Stimulated activated CD8-positive, alpha-beta memory T cell treated with anti-CD3 and anti-CD28 coated beads, Interleukin-15, amount 100 ng/mL, for 48 hours (primary cell): ENCODE measurements at places on chromosomes 2 and 18.
A peak's percentile ranks its signal among the peaks of the same experiment; 100 is the strongest.

DNA sequence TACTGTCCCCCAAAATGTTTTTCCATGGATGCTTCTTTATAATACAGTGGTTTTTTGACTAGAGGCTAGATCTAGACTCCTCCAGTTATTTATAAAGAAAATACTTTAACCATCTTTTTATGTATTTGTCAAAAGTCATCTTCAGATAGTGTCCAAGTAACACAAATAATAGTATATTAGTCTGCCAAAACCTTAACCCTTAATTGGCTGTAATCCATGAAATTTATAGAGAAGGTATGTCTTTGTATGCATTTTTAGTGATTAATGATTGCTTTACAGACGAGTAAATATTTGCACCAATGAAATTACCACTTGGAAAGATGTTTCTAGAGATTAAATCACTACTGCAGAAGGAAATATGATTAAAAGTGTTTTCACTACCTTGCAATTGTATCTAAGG lies 451.8 kb upstream of the NRXN1 start:
- no peak for DNase-seq

DNA sequence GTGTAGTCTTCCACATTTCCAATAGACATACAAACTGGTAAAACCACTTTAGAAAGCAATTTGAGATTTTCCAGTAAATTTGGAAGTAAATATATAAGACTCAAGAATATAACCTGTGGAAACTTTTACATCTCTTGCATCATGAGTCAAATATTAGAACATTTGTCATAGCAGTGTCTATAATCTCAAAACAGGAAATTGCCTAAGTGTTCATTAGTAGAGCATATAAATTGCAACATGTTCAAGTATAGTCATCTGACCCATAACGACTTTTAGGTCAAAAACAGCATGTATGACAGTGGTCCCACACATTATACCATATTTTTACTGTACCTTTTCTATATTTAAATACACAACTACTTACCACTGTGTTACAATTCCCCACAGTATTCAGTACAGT lies 555.9 kb upstream of the VRK2 start:
- no peak for DNase-seq

DNA sequence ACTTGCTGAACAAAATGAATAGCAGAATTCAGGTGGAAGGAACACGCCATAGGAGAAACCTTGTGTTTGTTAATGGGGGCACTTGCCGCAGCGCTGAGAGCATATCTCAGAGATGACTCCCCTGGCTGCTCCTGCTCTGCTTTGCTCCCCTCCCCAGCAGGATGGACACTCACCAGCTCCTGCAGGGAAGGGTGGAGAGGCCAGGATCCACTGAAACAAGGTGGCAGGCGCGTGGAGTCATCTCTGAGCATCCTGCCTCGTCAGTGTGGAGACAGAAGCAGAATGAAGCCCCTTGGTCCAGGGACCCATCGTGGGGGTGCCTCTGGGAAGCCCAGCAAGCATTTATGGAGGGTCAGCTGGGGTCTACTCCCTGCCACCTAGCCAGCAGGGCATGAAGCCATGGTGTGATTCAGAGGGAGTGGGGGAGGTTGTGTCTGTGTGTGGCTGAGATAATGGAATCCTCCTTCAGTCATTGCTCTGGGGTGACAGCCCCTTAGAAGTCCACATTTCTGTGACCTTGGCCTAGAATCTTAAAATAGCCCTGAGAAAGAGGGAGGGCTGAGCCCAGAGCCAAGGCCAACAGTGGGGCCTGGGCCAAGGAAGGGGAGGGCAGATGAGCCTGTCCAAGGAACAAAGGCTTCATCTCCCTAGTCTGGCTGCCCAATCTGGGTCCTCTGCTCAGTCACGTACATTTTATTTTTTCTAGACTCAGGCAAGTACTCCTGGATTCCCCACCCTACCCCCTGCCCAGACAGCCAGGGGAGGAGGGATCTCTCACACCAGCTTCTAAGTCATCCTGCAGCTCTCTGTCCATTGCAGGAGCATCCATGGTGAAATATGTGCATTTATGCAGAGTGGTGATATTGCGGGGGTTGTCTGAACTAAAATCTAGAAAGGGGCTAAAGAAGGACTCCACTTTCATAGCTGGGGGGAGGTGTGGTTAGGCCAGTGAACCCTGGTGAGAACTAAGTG lies 215.4 kb downstream of the ZBTB7C start:
- DNase-seq = no peak

GRCh38 chr18:80171054-80171872 lies 62.2 kb downstream of the ADNP2 start:
- peak; percentile 38 for DNase-seq

GRCh38 chr2:176664478-176664877 lies 395.2 kb downstream of the MTX2 start:
- DNase-seq = no peak

- no peak for DNase-seq
These were observed 84.6 kb downstream of the SMAD7 start for GRCh38 chr18:48866028-48866733.

- DNase-seq = no peak
These were observed 112.1 kb downstream of the NFATC1 start for GRCh38 chr18:79507546-79508480.

- DNase-seq = no peak
These were observed 253.2 kb upstream of the SP5 start for GRCh38 chr2:170461889-170462288.

GRCh38 chr2:172735582-172736423 lies at the start of gene RAPGEF4:
Gene RAPGEF4 (plus strand): TSS chr2:172735845. CDS start chr2:172735984, 139 bp downstream.
- no peak for DNase-seq

- no peak for DNase-seq
These were observed 21.0 kb downstream of the MIB1 start for GRCh38 chr18:21761471-21762115.

DNA sequence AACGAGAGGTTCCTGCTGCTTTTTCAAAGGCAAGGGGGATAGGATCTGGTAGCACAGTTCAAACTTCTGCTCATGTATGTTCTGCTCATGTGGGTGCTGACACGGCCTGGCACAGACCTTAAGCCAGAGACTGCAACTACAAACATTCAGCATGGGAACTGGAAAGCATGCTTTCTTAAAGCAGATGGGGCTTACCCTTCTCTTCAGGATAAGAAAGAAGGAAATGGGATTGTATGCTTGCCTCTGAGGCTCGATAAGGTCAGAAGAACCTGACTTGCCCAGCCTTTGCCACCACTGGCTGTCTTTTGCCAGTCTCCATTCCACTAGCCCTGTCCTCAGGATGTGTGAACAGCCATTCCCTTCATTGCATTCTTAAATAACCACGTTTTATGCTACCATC lies 10.7 kb downstream of the DOCK10 start:
- DNase-seq = no peak

DNA sequence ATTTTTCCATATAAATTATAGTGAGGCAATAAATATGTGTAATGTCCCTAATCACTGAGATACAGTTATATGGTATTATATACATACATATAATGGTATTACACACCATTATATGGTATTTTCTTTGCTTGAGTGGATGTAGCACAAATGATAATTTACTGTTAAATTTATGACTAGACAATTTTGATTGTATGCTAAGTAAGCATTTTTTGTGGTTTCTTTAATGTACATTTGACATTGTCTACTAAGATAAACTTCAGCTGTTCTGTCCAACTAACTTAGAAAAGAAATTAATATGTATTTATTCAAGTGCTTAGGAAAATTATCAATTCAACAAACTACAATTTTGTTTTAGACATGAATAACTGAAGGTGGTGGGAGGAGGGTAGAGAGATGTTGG lies 122.6 kb downstream of the SCN3A start:
- no peak for DNase-seq

DNA sequence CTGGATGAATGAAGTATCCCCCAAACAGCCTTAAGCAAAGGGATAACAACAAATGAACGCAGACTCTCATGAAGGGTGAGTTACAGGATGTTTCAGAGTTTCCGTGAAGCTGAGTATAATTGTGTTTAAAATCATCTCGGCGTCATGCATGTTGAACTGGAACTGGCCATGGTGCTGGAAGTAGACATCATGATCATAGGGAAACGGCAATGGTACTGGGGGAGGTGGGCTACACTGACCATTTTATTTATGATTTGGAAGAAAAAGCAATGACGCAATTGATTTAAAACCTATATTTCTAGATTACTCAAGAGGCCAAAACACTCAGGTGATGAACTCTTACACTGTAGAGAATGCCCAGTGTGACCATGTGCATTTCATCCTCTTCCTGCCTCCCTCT lies 387.9 kb upstream of the MYT1L start:
- DNase-seq = no peak

DNA sequence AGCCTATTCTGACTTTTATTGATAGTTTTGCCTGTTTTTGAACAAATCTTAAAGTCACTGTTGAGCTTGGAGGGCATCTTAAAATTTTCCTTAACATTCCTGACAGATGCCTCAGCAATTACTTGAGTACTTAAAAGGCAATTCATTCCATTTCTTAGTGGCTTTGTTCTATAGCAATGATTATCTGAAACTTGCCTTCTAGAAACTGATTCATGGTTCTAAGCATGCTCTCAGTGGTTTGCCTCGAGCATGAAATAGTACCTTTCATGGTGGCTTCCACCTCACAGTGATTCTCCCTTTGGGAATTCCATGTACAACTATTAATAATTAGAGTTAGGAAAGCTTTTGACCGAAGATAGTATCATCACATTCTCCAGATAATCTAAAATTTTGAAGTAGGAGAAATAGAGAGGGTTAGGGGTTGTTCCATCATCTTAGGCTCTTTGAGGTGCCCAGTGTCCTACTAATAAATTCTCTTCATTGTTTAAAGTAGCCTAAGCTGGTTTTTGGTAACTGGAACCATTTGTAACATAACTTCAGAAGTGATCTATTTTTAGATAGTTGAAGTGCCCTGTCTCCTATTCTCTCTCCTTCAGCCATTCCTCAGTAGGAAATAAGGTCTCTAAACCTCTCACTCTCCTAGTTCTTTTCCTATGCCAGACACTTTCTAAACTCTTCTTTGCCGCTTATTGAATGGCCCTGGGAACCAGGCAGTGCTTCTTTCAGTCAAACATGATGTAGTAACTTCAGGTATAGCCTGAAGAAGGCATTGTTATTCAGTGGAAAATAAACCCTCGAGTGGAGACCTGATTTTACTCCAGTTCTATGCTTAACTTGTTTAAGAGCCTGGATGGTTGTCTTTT lies 156.1 kb downstream of the HAUS1 start:
- DNase-seq = no peak

- no peak for DNase-seq
These were observed 26.9 kb upstream of the INSIG2 start for GRCh38 chr2:118061135-118061955.

- no peak for DNase-seq
These were observed 43.1 kb upstream of the DOK6 start for GRCh38 chr18:69357590-69357989.

- no peak for DNase-seq
These were observed 47.5 kb downstream of the PTPN2 start for GRCh38 chr18:12836551-12836950.

DNA sequence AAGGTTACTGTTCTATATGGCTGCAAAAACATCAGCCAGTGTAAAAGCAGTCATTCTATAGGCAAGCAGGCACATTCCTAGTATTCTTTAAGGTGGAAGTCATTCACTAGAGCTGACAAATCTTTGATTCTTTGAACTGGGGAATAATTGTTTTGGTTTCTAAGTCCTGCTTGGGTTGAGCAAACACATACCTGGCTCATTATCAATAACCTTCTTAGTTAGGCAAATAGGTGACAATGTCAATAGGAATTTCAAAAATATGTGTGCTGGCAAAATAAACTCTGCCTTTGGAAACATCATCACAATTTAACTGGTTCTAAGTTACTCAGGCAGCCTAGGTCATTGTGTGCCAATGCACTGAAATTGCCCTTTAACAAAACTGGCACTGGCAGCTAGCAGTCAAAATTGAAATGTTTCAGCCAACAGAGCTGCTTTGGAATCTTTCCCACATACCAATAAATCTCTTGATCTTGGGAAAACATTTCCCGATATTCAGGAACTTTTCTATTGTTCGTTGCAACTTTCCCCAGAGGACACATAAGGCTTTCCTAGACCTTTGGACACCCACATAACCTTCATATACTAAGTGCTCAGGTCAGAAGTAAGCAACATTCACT lies 402.0 kb upstream of the MMADHC start:
- no peak for DNase-seq

DNA sequence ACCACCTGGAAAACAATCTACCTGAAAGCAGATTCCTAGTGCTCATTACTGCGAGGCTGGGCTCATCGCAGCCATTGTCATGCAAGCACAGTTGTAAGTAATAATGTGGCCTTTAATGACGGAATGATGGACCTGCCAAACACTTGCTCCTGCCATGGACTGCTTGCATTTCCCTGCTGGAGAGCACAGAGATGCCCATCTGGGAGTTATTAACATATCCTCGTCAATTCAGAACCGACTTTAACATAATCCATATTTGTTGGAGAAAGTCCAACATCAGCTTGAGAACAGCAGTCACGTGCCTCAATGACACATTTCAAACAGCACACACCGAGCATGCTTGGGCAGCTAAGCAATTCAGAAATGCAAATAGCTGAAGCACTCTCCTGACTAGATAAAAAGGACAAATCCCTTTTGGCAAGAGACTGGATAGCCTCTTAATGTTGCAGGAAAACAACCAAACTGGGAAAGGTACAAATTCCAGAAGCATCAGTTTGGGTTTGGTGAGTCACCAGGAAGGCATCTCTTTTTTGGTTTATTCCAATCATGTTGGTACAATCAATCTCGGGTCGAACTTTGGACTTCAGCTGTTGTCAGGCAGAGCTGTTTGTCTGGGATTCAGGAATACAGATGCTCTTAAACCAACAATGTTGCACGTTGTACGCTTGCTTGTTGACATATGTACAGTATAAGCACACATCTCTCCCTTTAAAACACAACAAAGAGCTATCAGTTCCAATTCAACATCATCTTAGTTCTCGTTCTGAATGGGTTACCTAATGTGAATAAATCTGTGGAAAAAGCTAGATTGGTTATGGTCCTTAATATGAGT lies 395.8 kb downstream of the LNPK start:
- no peak for DNase-seq

DNA sequence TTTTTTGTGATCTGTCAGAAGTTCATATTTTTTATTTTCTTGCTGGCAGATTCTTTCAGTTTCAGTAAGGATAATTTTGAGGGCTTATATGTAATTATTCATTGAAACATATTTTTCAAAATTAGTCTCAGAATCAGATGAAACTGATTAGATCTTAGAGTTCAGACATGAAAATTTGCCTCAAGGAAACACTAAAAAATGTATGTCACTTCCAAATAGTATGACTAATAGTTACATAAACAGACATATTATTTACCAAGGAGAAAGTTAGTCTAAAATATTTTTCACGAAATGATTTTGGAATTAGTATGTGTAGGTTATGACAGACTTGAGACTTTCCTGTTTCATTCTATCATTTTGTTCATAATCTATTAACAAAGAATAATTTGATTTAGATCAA lies 628.6 kb downstream of the CCDC85A start:
- DNase-seq = no peak

DNA sequence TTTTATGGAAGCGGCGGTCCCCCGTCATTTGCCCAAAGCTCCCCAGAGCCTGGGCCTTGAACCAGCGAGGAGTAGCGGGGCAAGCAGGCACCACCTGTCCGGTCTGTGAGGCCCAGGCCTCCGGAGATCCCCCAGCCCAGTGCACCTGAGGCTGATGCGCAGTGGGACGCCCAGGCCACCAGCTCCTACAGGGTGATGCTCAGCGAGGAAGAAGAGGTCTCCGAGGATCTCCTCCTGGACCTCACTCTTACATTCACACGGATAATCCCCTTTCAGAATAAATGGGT lies 220.2 kb downstream of the NDUFA10 start:
- no peak for DNase-seq
